SK-N-SH (cell line): ENCODE measurements at places on chromosomes 6 and 20.
A peak's percentile ranks its signal among the peaks of the same experiment; 100 is the strongest.

GRCh38 chr6:56851541-56852259 lies 103.2 kb upstream of the BEND6 start:
- DNase-seq = peak; percentile 66

DNA sequence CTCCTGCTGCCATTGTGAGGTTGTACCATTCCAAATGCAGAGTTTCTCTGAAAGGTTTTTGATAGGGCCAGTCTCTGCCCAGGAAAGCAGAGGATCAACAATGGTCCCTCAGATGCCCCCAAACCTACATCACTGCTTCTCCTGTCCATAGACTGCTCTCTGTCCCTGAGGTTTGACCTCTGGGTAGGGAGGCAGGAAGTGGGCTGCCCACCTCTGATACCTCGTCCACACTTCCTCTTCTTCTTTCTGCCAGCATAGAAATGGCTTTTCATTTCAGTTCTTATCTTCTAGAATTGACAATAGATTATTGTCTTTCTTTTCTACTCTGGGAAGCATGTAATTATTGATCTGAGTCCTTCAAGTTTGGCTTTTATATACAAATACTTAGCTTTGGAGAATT lies 170.6 kb downstream of the TRMT11 start:
- DNase-seq = no peak

- no peak for DNase-seq
These were observed 12.2 kb downstream of the TTLL2 start for GRCh38 chr6:167336844-167337630.

- DNase-seq = no peak
These were observed 75.0 kb upstream of the FUCA2 start for GRCh38 chr6:143586557-143586956.

DNA sequence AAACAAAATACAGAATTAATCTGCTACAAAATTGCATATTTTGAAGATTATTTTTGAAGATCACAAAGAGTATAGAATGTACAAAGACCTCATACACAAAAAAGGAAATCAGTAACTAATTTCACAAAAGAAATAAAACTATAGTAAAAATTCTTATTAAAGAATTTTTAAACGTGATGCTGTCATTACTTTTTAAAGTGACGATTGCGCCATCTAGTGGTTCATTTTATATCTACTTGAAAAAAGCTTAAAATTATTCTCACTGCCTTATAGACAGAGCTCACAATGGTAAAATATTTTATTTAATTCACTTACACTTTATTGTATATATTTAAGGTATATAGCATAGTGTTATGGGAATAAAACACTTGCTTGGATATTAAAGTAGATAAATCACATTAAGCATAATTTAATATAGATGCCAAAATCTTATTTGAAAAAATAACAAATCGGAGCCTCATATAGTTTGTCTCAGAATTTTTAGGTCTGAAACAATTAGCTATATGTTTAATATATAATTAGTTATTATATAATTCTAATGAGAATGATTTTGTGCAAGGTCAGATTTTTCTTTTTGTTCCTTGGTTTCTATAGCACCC lies 128.8 kb downstream of the PHF3 start:
- no peak for DNase-seq

- no peak for DNase-seq
These were observed 31.1 kb downstream of the POFUT1 start for GRCh38 chr20:32238483-32239425.

- DNase-seq = no peak
These were observed 27.2 kb downstream of the ARHGAP40 start for GRCh38 chr20:38628580-38629470.
